Glomerular endothelial cell (primary cell): ENCODE measurements at places on chromosomes 12 and 14.

DNA sequence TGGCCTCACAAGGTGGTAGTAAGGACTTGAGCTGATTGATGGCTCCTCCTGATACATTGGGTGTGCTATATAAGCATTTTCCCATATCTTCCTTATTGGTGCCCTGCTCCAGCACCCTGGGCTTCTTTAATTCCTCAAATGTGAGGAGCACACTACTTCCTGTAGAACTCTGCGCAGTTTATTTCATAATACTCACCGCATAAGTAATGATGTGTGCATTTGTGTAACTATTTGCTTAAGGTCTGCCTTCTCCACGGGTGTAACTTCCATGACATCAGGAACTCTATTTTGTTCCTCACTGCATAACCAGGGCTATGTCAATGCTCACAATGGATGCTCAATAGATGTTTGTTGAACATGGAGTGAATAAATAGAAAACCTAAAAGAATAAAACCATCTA lies 392.2 kb downstream of the SEC23A start:
- no peak for DNase-seq

DNA sequence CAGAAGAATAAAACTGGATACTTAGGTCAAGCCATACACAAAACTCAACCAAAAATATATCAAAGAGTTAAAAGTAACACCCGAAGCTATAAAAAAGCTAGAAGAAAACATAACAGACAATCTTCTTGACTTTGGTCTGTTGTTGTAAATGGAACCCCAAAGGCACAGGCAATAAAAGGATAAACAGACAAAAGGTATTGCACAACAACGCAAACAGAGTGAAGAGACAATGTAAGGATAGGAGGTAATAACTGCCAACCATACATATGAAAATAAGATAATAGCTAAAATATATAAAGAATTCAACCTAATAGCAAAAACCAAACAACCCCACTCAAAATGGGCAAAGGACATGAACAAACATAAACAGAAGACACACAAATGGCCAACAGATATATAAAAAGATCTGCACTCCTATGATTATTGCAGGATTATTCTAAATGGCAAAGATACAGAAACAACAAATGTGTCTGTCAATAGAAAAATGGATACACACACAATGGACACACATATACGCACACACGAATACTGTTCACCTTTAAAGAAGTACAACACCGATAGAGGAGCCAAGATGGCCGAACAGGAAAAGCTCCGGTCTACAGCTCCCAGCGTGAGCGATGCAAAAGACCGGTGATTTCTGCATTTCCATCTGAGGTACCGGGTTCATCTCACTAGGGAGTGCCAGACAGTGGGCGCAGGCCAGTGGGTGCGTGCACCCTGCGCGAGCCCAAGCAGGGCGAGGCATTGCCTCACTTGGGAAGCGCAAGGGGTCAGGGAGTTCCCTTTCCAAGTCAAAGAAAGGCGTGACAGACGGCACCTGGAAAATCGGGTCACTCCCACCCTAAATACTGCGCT lies 1137.1 kb downstream of the FSCB start:
- no peak for DNase-seq

DNA sequence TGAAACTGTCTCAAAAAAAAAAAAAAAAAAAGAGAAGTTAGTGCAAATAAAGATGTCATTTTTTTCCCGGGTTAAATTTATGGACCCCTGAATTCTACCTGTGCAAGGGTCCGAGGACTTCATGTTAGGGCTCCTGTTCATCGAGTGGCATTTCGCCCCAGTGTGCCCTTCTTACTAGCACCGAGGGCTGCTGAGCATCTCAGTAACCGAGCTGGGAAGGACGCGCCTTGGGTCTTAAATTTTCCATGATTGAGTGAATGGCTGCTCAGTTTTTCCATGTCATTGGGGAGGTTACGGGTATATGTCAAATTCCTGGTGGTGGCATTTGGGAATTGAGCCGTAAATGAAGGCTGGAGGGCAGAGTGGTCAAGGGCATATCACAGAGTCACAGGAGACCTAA lies 34.9 kb upstream of the MAP1LC3B2 start:
- no peak for DNase-seq

DNA sequence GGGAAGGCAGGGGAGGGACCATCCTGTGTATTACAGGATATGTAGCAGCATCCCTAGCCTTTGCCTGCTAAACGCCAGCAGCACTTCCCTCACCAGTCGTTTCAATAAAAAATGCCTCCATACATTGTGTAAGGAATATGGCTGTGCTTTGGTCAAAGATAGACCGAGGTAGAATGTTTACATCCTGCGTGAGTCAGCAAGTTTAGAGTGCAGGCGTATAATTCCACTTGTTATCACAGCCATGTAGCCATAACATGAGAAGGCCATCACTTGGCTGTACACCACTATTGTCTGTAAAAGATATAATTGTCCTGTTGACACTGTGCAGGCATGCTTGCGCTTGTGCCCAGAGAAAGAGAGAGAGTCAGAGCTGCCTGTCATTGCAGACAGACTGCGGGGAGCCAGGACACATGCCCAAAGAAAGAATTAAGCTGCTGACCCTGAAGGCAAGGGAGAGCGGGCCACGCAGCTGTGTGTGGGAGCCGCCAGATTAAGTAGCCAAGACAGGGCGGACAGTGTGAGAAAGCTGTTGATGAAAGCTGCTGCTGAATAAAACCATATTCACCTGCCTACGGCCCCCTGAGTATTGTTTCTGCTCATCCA lies 68.4 kb downstream of the CRACR2A start:
- DNase-seq = no peak

DNA sequence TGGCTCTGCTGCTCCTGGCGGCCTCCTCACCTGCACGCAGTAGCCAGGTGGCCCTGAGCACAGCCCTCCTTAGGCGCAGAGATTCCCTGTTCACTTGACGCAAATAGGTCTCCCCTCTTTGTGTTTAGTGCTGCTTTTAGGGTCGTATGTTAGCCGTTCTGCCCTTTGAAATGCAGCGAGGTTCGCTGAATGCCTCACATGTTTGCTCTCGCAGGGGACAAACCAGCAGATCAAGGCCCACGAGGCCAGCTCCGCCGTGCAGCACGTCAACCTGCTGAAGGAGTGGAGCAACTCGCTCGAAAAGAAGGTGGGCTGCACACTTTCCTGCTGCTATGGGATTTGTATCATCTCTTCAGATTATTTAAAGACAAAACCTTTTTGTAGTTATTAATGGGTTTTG lies 31.4 kb upstream of the AMN start:
- no peak for DNase-seq

DNA sequence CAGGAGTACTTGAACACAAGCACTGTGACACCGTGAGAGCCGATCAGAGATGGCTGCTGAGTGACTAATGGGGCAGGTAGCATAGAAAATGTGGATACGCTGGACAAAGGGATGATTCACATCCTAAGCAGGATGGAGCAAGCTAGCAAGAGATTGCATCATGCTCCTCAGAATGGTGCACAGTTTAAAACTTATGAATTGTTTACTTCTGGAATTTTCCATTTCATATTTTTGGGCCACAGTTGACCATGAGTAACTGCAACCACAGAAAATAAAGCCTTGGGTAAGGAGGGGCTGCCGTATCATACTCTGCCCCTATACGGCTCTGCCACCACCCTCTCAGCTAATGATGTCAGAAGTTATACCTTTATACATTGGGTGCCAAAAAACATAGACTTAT lies 23.3 kb upstream of the MARK3 start:
- peak; percentile 88 for DNase-seq

DNA sequence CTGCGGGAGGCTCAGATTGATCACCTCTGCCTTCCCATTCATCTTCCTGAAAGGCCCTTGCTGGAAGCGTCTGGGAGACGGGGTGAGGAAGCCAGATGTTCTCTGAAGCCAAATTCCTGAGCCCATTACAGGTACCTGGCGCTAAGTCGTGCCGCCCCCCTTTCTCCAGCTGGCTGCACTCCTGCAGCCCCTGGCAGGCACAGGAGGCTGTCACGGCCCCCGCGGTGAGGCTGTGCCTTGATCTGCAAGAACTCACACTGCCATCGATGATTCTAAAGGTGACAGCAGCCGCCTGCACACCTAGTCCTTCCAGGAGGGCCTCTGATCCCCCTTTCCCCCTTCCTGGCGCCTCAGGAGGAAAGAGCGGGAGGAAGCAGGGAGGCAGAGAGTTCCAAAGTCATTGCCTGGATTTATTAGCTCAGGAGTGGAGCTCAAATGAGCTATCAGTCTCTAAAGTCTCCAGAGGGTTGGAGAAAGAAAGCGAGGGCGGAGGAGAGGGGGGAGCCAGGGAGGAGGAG lies 106.9 kb downstream of the RFLNA start:
- no peak for DNase-seq
